ENCODE measurements at places on chromosomes 3 and 15. TPM values are rescaled to one million over a fixed set of nuclear protein-coding genes. Genes with fewer than 3 reads are reported as not detected.

The CPNE9 gene
- total RNA-seq, result 0.20 TPM

The TICRR gene
- total RNA-seq, result 2.8 TPM

The TMCO5A gene
- not detected for total RNA-seq

The ROPN1 gene
- not detected for total RNA-seq

The RBM15B gene
- 23.5 TPM for total RNA-seq

The IGSF11 gene
- 0.22 TPM for total RNA-seq

The CADPS gene
- total RNA-seq, result 5.4 TPM

The FHIT gene
- 6.7 TPM for total RNA-seq

The LDHAL6B gene
- not detected for total RNA-seq

The LYZL4 gene
- total RNA-seq, result not detected

The CLRN1 gene
- not detected for total RNA-seq

The SLC35G2 gene
- total RNA-seq, result 10.1 TPM

The GOLGA8B gene
- 55.8 TPM for total RNA-seq

The LMOD3 gene
- total RNA-seq, result not detected

The THUMPD3 gene
- 36.6 TPM for total RNA-seq

The DUOX2 gene
- 0.70 TPM for total RNA-seq

The IL16 gene
- 0.36 TPM for total RNA-seq

The HES1 gene
- 44.6 TPM for total RNA-seq

The ZNF660 gene
- total RNA-seq, result 5.5 TPM

The XCR1 gene
- total RNA-seq, result not detected

The SERINC4 gene
- not detected for total RNA-seq

The IQCF5 gene
- not detected for total RNA-seq

The PLA2G4D gene
- not detected for total RNA-seq

The ZNF502 gene
- total RNA-seq, result 1.9 TPM

The TTLL13 gene
- 0.14 TPM for total RNA-seq

The C3orf20 gene
- not detected for total RNA-seq

The ABHD14A gene
- total RNA-seq, result 11.8 TPM

The PPP1R14D gene
- total RNA-seq, result not detected

The TUSC7 gene
- total RNA-seq, result not detected

The LMAN1L gene
- total RNA-seq, result 0.32 TPM

The SLC9C1 gene
- not detected for total RNA-seq

The SLC24A5 gene
- not detected for total RNA-seq

The FSD2 gene
- total RNA-seq, result not detected

The SCG5 gene
- 14.7 TPM for total RNA-seq

The TM2D3 gene
- total RNA-seq, result 31.8 TPM

The CIDEC gene
- not detected for total RNA-seq

The DRD3 gene
- not detected for total RNA-seq

The TPRG1 gene
- 1.1 TPM for total RNA-seq

The C2CD4A gene
- total RNA-seq, result not detected

The CNTN3 gene
- total RNA-seq, result 0.50 TPM

The SCAANT1 gene
- total RNA-seq, result not detected

The APOD gene
- not detected for total RNA-seq

The SQOR gene
- total RNA-seq, result 4.2 TPM

The ANKUB1 gene
- not detected for total RNA-seq

The ITPR1 gene
- 9.0 TPM for total RNA-seq

The TBC1D23 gene
- total RNA-seq, result 62.2 TPM

The CRELD1 gene
- 18.8 TPM for total RNA-seq

The PTX3 gene
- total RNA-seq, result 3.0 TPM

The FBXW12 gene
- not detected for total RNA-seq

Measured in astrocyte (in vitro differentiated cells and primary cell).